ENCODE measurements at places on chromosomes 16 and 17.
A peak's percentile ranks its signal among the peaks of the same experiment; 100 is the strongest.

DNA sequence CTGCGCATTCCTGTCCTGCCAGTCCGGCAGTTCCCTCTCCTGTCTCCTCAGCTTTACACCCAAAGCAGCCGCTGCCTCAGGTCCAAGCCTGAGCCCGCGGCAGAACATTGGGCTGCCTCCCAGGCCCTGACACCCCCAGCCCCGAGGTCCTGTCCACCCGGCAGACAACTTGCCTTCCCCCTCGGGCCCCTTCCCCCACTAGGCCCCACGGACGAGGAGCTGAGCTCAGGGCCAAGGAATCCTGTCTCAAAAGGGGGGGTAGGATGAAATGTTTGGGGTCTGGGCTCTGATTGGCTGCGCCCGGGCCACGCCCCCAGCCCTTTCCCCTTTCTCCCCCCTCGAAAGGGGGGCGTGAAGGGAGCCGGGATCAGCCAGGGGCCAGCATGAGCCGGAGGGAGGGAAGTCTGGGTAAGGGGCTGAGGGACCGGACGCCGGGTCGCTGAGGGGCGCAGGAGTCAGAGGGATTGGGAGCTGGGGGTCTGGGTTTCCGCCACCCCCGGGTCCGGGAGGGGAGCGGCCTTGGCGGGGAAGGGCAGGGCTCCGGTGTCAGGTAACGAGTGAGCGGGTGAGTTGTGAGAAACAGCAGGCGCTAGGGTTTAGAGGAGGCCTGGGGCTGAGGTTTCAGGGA lies at the start of gene CTF1:
TSS of gene CTF1 (plus strand) at position 354 of the 628 bp plus-strand sequence. CDS start at position 384, 30 bp downstream.
- DNase-seq, result no peak

GRCh38 chr17:2093349-2093748 lies 38.4 kb downstream of the HIC1 start:
- no peak for DNase-seq

GRCh38 chr16:51544851-51545467 lies 393.9 kb upstream of the SALL1 start:
- no peak for DNase-seq

GRCh38 chr17:65254166-65254565 lies 117.0 kb downstream of the RGS9 start:
- DNase-seq, result no peak

DNA sequence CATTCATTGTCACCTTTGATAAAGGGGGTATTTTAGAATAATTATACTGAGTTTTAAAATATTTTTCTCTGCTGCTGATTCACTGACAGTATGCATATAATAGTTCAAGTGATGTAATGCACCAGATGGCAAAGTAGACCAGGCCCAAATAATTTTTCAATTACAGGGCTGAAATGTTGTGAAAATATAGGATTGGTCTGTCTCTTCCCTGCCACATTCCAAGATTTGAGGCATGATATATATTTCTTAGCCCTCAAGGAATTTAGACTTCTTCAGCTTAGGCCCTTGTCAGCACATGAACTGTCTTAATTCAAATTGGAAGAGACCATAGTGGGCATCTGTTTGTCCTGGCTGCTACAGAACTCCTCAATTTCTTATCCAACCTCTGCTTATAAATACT lies 39.2 kb upstream of the SLC12A3 start:
- no peak for DNase-seq

DNA sequence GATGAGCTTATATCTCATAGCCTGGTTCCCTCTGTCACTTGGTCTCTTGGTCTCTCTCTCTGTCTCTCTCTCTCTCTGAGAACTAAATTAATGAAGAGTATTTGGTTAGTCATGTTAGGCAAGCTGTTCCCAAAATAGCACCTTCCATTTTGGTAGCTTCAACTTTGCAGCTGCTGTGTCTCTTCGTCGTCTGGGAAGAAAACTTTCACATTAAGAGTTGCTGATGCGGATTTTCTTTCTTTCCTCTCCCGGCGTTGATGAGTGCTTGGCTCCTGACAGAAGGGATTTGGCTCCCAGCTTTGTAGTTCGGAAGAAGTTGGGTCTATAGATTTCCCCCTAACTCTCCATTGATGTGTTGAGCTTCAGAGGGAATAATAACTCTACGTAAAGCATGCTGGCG lies at the start of gene RBFOX1:
TSS of gene RBFOX1 (plus strand) at position 235 of the 400 bp plus-strand sequence.
- no peak for DNase-seq

DNA sequence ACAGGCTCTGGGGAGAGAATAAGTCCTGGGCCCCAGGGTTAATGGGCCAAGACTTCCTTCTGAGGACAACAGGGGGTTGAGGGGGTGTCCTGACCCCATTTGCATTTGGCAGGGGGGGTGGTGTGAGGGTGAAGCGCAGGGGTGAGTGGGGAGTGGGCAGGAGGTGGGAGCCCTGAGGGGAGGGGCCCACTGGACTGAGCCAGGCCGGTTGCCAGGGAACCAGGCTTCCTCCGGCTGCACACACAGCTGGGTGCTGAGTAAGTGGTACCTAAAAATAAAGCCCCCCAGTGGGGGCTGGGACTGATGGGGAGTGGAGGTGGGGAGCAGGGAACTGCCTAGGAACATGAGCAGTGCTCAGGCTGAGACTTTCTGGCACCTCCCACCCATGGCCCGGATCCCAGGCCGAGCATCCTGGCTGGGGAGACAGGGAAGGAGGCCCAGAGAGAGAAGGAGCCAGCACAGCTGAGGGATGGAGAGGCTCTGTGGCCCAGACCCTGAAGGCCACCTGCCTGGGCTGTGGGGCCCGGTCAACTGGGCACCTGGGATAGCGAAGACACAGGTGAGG lies 7.5 kb upstream of the RASD1 start:
- DNase-seq, result no peak

DNA sequence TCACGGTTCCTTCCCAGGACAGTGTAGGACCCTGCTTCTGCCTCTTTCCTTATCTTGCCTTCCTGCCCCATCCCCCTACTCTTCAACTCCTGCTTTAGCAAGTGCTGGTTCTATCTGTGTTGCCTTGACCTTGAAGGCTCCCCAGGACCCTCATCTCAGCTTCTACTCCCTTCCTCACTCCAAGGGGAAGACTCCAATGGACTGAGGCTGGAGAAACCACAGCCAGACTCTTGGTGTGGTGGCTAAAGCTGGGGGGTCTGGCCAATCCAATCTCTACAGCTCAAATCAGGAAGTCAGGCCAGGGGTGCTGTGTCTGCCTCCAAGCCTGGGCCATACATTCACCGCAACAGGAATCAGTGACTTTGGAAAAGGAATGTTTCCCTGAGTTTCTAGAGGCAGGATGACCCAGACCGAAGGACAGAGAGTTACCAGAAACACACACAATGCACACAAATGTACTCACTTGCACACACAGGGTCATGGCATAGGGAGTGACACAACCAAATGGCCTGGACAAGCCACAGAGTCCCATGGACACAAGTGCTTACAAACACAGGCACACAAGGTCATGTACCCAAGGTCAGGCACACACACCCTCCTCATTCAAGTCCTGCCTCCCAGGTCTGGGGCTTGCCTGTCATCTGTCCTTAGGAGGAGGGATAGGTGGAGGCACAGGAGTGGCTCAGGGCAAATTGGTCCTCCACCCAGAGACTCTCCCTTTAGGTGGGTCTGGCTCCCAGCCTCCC lies 1.7 kb upstream of the HSD11B2 start:
- DNase-seq, result no peak

DNA sequence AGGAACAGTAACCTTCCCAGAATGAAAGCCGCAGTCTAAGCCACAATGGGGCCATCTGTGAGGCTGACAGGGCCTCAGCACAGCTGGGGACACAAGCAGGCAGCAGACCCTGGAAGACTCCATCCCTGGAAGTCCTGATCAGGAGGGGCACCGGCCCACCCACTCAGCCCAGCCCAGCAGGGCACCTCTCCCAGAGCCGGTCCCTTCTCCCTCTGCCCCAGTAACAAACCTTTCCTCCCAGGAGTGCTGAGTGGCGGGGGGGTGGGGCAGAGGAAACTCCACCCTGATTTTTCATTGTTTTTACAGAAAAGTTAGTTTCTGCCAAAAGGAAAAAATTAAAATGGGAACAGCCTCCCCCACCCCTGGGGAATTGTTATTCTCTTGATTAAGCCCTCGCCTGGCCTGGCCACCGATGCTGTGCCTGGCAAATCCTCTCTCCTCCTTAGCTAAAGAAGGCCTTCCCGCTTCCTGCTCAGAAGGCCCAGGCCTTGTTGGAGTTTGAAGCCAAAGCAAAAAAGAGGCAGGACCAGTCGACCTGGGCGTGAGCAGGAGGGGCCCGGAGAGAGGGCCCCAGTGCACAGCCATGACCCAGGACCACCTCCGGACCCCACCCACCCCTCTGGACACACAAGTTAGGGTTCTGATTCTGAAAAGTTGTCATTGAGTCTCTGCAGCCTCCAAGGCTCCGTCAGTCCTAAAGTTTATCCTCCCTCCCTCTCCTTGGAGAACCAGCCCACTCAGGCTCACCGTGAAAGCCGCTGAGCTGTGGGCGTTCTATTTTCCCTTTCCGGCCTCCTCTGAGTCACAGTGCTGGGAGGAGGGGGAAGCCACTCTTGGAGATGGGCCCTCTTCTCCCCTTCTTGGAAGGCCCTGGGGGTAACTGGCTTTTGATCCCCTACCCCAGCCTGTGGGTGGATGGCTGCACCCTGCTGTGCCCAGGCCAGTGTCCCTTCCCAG lies 128.4 kb upstream of the TNRC6C start:
- DNase-seq, result no peak

GRCh38 chr16:65176603-65177002 lies 54.7 kb upstream of the CDH11 start:
- DNase-seq, result no peak

DNA sequence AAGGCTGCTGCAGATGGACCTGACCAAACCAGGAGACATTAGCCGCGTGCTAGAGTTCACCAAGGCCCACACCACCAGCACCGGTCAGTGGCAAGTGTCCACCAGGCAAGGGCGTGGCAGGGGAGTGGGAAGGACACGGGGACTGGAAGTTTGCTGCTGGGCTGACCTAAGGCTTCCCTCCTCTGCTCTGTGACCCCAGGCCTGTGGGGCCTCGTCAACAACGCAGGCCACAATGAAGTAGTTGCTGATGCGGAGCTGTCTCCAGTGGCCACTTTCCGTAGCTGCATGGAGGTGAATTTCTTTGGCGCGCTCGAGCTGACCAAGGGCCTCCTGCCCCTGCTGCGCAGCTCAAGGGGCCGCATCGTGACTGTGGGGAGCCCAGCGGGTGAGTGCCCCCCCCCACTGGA lies 4.8 kb downstream of the HSD11B2 start:
- no peak for DNase-seq

DNA sequence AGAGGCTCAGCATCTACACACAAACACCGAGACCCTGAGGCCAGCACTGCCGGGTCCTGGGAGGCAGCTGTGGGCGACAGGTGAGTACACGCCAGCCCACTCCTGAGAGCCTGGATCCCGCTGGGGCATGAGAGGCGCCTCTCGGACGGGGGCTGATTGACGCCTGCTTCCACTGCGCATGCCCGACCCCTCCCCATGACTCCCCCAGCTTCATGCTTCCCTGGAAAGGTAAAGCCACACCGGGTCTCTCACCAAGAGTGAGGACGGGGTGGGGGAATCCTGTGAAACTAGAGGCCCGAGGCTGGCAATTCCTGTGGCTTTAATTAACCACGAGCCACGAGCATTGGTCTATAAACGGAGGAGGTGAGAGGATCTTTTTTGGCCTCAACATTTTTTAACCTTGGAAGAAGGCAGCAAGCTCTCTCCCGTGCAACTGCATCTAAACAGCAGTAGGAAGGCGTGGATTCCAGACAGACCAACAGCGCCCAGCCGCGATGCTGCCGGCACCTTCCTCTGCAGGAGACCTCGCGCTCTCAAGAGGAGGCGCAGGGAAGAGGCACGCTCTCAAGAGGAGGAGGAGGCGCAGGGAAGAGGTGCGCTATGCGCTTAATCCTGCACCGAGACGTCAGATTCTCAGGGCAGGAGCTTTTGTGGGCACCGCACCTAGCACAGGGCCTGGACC lies 71.8 kb upstream of the METRNL start:
- peak; percentile 11 for DNase-seq

GRCh38 chr16:10692470-10692869 lies 2.3 kb downstream of the TEKT5 start:
- DNase-seq, result no peak

DNA sequence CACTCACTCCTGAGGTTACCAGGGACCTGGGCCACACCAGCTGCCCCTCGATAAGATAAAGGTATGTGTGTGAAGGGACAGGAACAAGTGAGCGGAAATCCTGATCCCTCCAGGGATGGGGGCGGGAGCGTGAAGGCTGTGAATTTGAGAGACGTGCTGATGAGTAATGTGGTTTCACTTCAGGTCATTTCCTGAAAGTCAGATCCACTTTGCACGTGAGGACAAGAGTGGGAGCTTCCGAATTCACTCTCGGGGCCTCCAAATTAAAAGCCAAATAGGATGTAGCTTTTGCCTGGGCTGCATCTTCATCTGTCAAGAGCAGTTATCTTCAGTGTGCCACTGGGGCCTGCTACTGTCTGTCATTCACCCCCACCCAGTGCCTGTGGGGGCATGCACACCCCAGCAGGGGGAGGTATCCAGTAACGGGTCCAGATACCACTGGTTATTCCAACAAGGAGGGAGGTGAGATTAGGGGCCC lies 87.4 kb upstream of the LHX1 start:
- no peak for DNase-seq

DNA sequence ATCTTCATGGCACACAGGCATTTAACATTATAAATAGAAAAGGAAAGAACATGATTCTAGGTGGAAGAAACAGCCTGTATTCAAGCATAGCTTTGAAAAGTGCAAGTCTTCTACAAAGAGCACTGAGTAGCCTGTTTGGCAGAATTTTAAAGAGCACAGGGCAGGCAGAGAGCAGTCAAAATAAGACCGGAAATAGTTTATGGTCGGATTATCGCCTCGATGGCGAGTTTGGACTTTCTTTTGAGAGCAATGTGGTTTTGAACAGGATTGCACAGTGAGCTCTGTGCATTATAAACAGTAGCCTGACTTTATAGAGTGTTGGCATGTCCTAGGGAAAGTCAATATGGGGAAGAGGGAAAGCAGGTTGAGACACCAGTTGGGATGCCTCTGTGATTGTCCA lies 6.2 kb upstream of the TMEM100 start:
- DNase-seq, result no peak

DNA sequence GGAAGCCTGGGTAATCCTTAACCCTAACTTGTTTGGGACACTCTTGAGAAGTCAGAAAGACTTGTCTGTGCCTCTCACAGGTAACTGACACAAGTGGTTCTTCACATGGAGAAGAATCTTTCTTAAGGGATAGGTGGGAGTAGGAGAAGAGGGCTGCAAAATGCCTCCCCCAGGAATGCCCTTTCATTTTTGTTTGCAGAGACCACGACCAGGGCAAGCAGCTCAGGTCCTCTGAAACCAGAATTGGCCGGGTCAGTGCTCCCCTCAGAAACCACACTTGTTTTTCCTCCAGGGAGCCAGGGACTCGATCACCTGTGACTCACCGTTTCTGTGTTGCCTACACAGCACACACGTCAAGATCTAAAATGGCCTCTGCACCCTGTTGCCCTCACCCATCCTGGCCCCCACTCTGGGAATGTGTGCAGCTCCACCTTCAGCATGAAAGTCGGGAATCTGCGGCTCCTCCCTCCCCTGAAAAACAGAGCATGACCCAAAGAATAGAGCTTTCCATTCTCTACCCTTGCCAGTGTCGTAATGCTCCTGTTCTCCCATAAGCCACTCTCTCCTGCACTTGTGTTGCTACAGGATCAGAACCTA lies 36.1 kb downstream of the HNF1B start:
- no peak for DNase-seq

DNA sequence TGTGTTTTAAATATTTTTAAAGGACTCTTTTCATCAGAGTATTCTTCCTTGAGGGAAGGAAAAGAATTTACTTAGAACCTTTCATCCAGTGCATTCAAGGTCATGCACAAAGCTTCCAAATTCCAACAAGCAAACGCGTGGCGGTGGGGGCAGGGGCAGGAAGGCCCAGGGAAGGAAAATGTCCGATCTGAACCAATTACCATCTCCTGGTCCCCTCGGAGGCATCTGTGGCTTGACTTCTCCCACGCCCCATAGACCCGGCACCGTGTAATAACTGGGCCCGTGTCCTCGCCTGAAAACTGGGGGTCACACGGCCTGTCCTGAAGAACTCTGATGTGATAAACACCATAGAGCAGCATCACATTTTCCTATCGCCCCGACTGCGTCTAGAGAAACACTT lies 18.3 kb downstream of the MEAK7 start:
- no peak for DNase-seq

Measured in NCI-H1417 treated with DMSO at 0.1 percent for 48 hours (cell line).